ENCODE measurements at places on chromosomes 6 and 20.

- no peak for DNase-seq
Measured at GRCh38 chr6:113082745-113083144, 735.6 kb downstream of the RFPL4B start.

- no peak for DNase-seq
Measured at GRCh38 chr6:116385921-116386320, 15.2 kb downstream of the DSE start.

- peak; percentile 77 for DNase-seq
Measured at GRCh38 chr20:58651946-58652605, 993 bp downstream of the STX16 start.

DNA sequence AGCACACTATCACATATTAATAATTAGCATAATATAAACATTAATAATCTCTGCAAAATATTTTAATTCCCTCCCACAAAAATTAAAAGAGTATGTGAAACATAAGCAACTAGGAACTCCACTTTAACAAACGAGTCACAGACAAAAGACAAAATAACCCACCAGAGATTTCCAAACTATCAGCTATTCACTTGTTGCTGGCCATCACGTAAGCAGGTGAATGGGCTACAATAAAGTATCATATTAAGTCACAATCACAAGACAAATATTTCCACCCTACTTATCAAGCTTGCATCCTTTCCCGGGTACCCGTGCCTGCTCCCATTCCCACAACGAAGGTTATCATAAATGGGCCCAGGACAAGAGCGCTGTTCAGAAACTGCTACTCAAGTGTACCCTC is 2.5 kb downstream of the HDAC2 start:
- DNase-seq = no peak

Measured in activated CD4-positive, alpha-beta T cell treated with anti-CD3 and anti-CD28 coated beads, Interleukin-10, Interleukin-2, amounts not matched to agents 100 ng/mL and 50 ng/mL, durations not matched to agents 16 hours and 8 hours (primary cell).